ENCODE measurements at places on chromosomes 6 and 20.

DNA sequence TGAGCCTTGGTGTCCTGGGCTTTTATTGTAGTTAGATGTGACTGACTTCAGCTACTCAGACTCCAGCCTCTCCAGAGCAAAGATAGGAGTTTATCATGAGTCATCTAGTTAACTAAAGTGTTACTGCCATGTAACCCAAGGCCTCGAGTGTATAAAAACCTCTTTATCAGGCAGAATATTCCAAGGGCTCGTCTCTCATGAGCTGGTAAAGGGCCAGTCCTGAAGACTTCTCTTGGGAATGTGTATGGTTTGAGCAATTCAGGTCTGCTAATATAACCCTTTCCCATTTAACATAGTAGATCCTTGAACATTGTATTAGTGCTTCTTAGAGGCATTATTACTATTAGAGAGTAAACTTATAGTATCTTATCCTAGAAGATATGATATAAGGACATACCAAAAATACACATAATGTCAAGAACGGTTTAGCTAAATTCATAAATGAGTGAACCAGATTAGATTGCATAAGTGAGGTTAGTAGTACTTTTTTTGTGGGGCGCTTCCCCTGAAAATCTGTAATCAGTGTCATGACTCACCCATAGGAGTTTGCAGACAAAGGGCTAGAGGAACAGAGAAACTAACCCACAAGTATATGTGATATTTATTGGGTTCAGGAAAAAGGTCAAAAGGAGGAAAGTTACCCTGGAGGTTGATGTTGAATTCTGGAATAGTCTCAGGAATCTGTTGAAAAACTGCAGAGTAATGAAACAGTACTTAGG, 16.0 kb downstream of the DSE start:
- DNase-seq = no peak

GRCh38 chr6:166556863-166557322, 29.6 kb downstream of the RAMACL start:
- no peak for DNase-seq

- DNase-seq = peak; percentile 93
Measured at GRCh38 chr6:121794630-121795029, 359.2 kb downstream of the GJA1 start.

DNA sequence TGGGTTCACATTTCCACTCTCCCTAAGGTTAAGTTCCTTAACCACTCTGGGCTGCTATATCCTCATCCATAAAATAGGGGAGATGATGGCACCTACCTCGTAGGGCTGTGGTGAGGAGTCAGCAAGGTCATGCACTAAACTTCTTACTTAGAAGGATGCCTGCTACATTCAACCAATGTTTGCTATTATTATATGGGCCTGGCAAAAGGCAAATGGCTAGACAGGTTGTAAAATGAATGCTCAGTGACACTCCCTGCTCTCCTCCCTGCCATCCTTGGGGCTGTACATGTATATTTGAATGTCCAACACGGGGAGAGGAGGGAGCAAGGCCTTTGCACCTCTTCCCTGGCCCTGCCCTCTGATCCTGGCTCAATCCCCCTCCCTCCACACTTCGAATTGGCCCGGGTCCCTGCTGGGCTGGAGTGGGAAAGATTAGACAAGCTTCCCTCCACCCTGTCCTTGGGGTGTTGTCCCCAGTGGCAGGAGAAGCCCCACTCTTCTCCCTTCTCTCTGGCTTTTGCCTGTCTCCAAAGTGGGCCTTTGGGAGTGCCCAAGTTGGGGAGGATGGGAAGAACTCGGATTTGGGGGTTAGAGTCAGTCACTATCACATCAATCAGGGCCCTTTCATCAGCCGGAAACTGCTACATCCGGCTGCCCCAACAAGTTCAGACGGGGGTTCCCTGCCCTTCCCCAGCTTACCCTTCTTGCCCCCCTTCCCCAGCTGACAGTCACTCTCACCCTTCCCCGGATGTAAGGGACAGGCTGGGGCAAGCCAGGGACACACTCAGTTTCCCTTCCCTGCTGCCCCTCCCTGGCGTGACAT, 36.3 kb upstream of the VEGFA start:
- DNase-seq = no peak

- peak; percentile 54 for DNase-seq
Measured at GRCh38 chr20:49132995-49133478, 55.1 kb downstream of the STAU1 start.

Data from non-pigmented ciliary epithelial cell (primary cell).